GM23338 (cell line): ENCODE measurements at places on chromosomes 4 and X. TPM values are rescaled to one million over a fixed set of nuclear protein-coding genes. Genes with fewer than 3 reads are reported as not detected.
A peak's percentile ranks its signal among the peaks of the same experiment; 100 is the strongest.

The GBA3 gene
- total RNA-seq: not detected in 2 replicates

The WNK3 gene
- total RNA-seq: 27.4 and 27.6 TPM in 2 replicates

The CT47A1 gene
- total RNA-seq: not detected in 2 replicates

The YY2 gene
- 1.3 and 1.6 TPM in 2 replicates for total RNA-seq

The ZFP92 gene
- 0.27 and 0.52 TPM in 2 replicates for total RNA-seq

DNA sequence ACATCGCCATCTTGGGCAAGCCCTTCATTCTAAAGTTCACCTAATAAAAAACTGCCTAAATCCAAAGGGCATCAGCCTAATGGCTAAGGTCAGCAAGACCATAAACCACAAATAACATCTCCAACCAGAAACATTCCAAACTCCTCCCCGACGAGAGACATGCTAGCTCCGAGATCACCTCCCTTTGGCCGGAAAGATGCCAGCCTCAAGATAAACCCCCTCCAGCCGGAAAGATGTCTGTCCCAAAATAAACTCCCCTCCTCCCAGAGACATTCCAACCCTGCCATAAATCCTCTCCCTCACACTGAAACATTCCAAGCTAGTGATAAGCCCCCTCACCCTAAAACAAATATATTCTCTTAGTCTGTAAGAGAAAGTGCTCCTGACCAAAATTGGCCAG lies 13.3 kb upstream of the DYNLT3 start:
- no peak for DNase-seq
- H3K4me1 ChIP-seq: no peaks in the 10 kb centered on the region
- no peak overlapping the region for H3K27ac ChIP-seq
- H3K27me3 ChIP-seq: no peaks in the 10 kb centered on the region
- no peak overlapping the region for H3K4me3 ChIP-seq
- no peaks in the 10 kb centered on the region for H3K36me3 ChIP-seq

DNA sequence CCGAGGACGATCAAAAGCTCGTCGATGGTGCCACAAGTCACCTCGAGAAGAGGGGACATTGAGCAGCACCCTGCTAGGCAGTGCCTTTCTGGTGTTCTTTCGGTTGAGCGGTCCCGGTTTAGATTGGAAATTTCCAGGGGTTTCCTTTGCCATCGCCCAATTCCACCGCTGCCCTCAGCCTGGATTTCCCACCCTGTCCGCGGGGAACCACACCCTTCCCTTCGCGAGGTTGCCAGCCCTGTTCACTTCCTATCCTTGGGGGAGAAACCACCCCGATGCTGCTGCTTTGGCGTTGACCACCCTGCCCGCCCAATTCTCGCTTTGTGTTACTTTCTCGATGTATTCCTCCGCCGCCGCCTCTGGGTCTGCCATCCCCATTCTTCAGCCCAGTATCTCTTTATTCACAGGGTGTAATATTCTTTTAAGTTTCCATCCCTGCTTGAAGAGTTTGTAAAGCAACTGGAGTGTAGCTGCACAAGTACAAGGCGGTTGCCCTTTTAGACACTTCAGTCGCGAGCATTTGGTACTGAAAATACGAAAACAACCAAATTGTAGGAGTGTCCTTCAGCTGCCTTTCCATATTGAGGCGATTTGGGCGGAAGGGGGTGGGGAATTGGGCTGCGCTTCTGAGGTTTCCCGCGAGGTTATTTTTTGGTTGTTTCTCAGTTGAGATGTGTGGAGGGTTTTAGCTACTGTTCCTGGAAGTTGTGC lies 1.1 kb downstream of the OGT start:
- peaks cover 15% of the 10 kb centered on the region for H3K4me1 ChIP-seq
- H3K4me3 ChIP-seq: peak overlapping the region; percentile 92
- peak; percentile 53 for DNase-seq
- H3K36me3 ChIP-seq: peaks cover 13% of the 10 kb centered on the region; the same call in 1 of the 2 replicates
- peak overlapping the region; percentile 88; the same call in 1 of the 2 replicates for H3K27ac ChIP-seq
- H3K27me3 ChIP-seq: no peaks in the 10 kb centered on the region

DNA sequence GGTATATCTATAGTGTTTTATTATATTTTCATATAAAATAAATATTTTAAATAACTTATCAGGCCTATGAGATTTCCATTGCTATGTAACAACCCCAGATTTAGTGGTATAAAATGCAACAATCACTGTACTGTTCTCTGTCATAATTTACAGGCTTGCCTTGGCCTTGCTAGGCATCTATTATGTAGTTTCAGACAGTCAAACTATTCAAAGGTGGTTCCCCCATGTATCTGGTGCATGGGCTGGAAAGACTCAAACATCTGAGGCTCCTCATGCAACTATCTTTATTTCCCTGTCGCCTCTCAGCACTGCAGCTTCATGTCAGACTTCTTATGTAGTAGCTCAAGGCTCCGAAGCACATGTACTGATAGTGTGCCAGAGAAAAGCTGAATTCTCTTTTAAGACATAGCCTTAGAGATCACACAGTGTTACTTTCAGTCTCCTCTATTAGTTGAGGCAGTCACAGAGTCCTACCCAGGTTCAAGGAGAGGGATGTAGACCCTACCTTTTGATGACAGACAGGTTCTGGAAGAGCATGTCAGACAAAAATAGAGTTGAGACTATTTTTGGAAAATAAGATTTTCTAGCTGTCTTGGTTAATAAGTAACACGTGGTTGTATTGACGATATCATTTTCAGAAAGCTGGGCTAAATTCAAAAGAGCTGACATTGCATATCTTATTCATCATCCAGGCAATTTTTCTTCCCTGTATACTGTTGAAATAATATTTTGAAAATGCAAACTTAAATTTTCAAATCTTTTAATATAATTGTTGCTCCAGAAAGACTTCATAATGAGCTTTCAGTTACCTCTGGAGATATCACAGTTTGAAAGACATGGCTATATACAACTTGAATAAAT lies 19.4 kb downstream of the MTTP start:
- no peak for DNase-seq
- H3K4me3 ChIP-seq: no peak overlapping the region
- no peak overlapping the region for H3K27ac ChIP-seq
- no peaks in the 10 kb centered on the region for H3K4me1 ChIP-seq

DNA sequence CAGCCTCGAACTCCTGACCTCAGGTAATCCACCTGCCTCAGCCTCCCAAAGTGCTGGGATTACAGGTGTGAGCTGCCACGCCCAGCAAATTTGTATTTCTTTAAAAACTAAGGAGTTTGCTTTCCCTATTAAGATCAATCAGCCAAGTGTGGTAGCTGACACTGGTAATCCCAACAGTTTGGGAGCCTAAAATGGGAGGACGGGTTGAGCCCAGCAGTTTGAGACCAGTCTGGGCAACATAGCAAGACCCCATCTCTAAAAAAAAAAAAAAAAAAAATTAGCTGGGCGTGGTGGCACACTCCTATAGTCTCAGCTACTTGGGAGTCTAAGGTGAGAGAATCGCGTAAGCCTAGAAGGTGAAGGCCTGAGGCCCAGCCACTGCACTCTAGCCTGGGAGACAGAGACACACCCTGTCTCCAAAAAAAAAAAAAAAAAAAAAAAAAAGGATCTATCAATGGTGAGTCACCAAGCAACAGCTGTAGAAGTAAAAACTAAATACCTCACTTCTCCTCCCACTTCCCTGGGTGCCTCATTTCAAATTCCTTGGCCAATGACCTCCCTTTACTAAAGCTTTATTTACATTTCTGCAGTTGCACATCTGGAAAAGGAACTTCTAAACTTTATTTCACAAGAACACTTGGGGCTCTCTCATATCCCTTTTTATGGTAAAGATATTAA lies 54.5 kb downstream of the LDB2 start:
- no peak for DNase-seq
- no peaks in the 10 kb centered on the region for H3K27me3 ChIP-seq
- no peak overlapping the region for H3K4me3 ChIP-seq

GRCh38 chr4:7045961-7046921 lies 3.1 kb downstream of the TADA2B start:
- H3K36me3 ChIP-seq: no peaks in the 10 kb centered on the region
- peaks cover 21% of the 10 kb centered on the region for H3K27me3 ChIP-seq
- H3K27ac ChIP-seq: no peak overlapping the region

GRCh38 chrX:119407681-119408080 lies 8.5 kb downstream of the SLC25A43 start:
- H3K4me1 ChIP-seq: no peaks in the 10 kb centered on the region
- H3K36me3 ChIP-seq: no peaks in the 10 kb centered on the region; the same call in 1 of the 2 replicates
- no peak overlapping the region for H3K27ac ChIP-seq

DNA sequence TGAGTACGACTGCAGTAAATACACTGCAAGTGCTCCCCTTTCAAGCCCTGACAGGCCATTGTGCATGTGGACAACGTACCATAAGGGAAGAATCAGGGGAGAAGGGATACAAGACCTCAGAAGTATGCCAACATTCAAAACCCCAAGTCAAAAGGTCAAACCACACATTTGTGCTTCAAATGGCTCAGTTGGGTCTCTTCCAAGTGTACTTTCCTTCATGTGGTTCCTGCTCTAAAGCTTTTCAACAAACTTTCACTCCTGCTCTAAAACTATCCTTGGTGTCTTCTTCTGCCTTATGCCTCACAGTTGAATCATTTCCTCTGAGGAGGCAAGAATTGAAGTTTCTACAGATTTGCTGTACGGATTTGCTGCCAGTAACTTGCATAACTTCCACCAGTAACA lies 305.7 kb upstream of the SLIT2 start:
- no peak for DNase-seq
- H3K27ac ChIP-seq: no peak overlapping the region
- H3K4me1 ChIP-seq: peaks cover 7% of the 10 kb centered on the region; the same call in 1 of the 2 replicates
- no peaks in the 10 kb centered on the region for H3K27me3 ChIP-seq
- H3K4me3 ChIP-seq: no peak overlapping the region
- H3K36me3 ChIP-seq: no peaks in the 10 kb centered on the region

- H3K36me3 ChIP-seq: no peaks in the 10 kb centered on the region
- H3K27ac ChIP-seq: no peak overlapping the region
- H3K4me3 ChIP-seq: no peak overlapping the region
- peaks cover 6% of the 10 kb centered on the region; the same call in 1 of the 2 replicates for H3K4me1 ChIP-seq
Measured at GRCh38 chr4:89438102-89438831, 130.7 kb upstream of the GPRIN3 start.

GRCh38 chr4:48546336-48546735 lies 56.3 kb downstream of the ZAR1 start:
- H3K4me1 ChIP-seq: no peaks in the 10 kb centered on the region
- peak; percentile 58 for DNase-seq
- no peaks in the 10 kb centered on the region for H3K27me3 ChIP-seq
- H3K4me3 ChIP-seq: no peak overlapping the region

DNA sequence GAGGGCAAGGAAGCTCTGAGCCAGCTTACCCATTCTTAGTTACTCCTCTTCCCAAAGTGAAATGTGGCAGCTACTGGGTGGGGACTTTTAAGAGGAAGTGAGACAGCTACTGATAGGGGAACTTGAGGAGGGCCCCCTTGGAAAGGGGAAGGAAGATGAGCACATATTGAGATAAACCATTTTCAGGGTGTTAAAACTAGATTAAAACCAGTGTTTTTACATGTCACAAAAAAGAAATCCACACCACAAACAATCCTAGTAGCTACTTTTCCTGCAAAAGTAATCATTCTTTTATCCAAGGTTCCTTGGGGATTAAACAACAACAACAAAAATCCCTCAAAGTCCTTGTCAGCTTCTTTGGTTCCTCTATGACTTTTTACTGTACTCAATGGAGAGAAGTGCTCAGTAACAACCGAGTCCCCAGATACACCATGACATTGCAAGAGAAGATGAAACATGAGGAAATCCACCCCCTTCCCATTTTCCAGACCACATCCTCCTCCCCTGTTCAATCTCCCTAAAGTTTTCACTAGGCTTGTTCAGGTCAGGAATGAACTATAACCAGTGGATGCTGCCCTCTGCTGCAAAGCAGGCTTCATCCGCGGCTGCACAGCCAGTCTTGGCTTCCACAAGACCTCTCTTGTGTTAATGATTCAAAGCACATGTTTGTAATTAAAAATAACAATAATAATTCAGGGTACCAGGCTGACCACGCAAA lies 113.5 kb upstream of the TMEM164 start:
- H3K36me3 ChIP-seq: no peaks in the 10 kb centered on the region
- peak; percentile 11 for DNase-seq
- H3K4me1 ChIP-seq: no peaks in the 10 kb centered on the region
- no peak overlapping the region for H3K27ac ChIP-seq
- H3K27me3 ChIP-seq: no peaks in the 10 kb centered on the region

DNA sequence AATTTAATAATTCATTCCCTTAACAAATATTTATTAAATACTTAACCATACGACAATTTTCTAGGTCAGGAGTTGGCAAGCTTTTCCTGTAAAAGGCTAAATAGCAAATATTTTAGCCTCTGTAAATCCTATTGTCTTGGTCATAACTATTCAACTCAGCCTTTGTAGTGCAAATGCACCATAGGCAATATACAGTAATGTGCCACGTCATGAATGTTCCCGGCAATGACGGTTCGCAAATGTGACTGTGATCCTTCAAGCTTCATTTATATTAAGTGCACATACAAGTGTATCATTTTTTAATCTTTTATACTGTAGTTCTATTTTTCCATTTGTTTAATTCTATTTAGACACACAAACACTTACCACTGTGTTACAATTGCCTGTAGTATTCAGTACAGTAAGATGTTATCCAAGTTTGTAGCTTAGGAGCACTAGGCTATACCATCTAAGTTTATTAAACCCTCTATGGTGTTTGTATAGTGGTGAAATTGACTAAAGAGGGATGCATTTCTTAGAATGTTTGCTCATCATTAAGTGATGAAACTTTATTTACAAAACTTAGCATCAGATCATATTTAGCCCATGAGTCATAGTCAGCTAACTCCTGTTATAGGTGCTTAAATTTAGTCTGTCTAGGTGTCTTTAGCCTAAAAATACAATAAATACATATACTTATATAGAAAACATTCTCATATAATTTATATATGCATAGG lies 553.6 kb downstream of the STPG2 start:
- H3K36me3 ChIP-seq: no peaks in the 10 kb centered on the region
- H3K27ac ChIP-seq: no peak overlapping the region
- no peak for DNase-seq
- no peak overlapping the region for H3K4me3 ChIP-seq
- H3K27me3 ChIP-seq: no peaks in the 10 kb centered on the region

- peaks cover 7% of the 10 kb centered on the region; the same call in 1 of the 2 replicates for H3K4me1 ChIP-seq
- no peak for DNase-seq
- no peak overlapping the region for H3K4me3 ChIP-seq
- no peaks in the 10 kb centered on the region for H3K27me3 ChIP-seq
Measured at GRCh38 chr4:177239878-177240277, 69.8 kb upstream of the NEIL3 start.

- H3K36me3 ChIP-seq: no peaks in the 10 kb centered on the region
- no peak overlapping the region for H3K27ac ChIP-seq
- no peak for DNase-seq
- H3K4me1 ChIP-seq: no peaks in the 10 kb centered on the region
Measured at GRCh38 chr4:3451956-3452355, 10.2 kb downstream of the HGFAC start.

GRCh38 chrX:129233786-129234185 lies 289.5 kb downstream of the SMARCA1 start:
- H3K36me3 ChIP-seq: no peaks in the 10 kb centered on the region
- no peak overlapping the region for H3K4me3 ChIP-seq
- DNase-seq: no peak
- no peaks in the 10 kb centered on the region for H3K4me1 ChIP-seq
- H3K27ac ChIP-seq: no peak overlapping the region

DNA sequence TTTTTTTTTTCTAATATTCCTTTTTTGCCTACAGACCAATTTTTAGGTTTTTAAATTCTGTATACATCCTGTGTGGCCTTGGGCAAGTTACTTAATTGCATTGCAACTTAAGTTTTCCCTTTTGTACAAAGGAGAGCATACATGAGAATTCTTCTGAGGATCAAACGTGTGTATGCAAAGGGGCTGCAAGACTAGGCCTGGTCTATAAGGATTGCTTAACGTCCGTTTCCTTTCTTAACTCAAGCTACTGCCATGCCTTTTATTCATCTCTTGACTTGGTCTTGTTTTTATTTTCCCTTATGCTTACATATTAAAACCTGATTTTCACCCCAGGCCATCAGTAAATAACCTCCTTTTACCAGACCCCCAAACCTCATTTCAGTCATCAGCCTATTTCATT lies 13.6 kb downstream of the RBPJ start:
- H3K4me3 ChIP-seq: no peak overlapping the region
- H3K36me3 ChIP-seq: no peaks in the 10 kb centered on the region
- H3K27me3 ChIP-seq: no peaks in the 10 kb centered on the region
- no peak for DNase-seq
- H3K27ac ChIP-seq: peak overlapping the region; percentile 48; the same call in 1 of the 2 replicates
